Parietal lobe (tissue), 2 donors: ENCODE measurements at places on chromosomes 3 and 15. TPM values are rescaled to one million over a fixed set of nuclear protein-coding genes. Genes with fewer than 3 reads are reported as not detected.

Gene TRPM1
- not detected for total RNA-seq

Gene GP9
- total RNA-seq, result not detected

Gene ADAMTSL3
- total RNA-seq, result 40.4 TPM

Gene KNG1
- total RNA-seq, result not detected

Gene RBM15B
- total RNA-seq, result 34.1 TPM

Gene TMEM158
- 21.3 TPM for total RNA-seq

Gene FURIN
- total RNA-seq, result 11.6 TPM

Gene ELL3
- total RNA-seq, result 5.0 TPM

Gene CHRM5
- total RNA-seq, result 0.63 TPM

Gene FILIP1L
- 1.3 TPM for total RNA-seq

Gene CLDN18
- not detected for total RNA-seq

Gene CCR9
- total RNA-seq, result not detected

Gene LTF
- 0.63 TPM for total RNA-seq

Gene ILDR1
- total RNA-seq, result not detected

Gene CHRFAM7A
- total RNA-seq, result 7.8 TPM

Gene RLBP1
- 2.2 TPM for total RNA-seq

Gene CHRD
- 12.5 TPM for total RNA-seq

Gene CLRN1
- total RNA-seq, result not detected

Gene GHRL
- not detected for total RNA-seq

Gene TMEM207
- not detected for total RNA-seq

Gene GOLGA8N
- 3.1 TPM for total RNA-seq

Gene AMOTL2
- 73.2 TPM for total RNA-seq

Gene CCR3
- total RNA-seq, result not detected

Gene ZNF385D
- total RNA-seq, result 23.2 TPM

Gene AHSG
- total RNA-seq, result 0.63 TPM
